Lower leg skin (tissue), 4 donors: ENCODE measurements at places on chromosomes 5 and 9. TPM values are rescaled to one million over a fixed set of nuclear protein-coding genes. Genes with fewer than 3 reads are reported as not detected.

GRCh38 chr5:160378330-160378729, 7.9 kb upstream of the C1QTNF2 start:
- DNase-seq, result no peak

- no peak for DNase-seq
Measured at GRCh38 chr9:19232823-19233194, 2.3 kb downstream of the DENND4C start.

GRCh38 chr9:30198463-30199309, 2185.8 kb upstream of the ACO1 start:
- no peak for DNase-seq

DNA sequence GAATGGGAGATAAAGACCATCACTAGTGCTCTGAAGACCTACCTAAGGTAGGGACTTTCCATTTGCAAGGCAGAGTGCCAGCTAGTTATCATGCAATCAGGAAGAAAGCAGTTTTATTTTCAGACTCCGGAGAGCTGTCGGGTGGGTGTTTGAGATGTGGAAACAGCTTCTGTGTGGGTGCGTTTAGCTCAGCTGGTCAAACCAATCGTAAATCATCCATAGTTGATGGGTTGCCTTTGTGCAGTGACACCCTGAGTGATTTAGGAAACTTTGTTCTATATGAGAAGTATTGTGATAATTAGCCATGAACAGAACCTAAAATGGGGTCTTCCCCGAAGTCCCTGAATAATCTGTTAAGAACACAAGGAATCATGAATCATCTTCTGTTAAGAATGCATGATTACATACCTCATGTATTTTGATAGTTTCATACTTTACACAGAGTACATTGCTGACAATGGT, 284.3 kb downstream of the ARHGAP26 start:
- no peak for DNase-seq

NKD2 gene
- 2.7 TPM for total RNA-seq

C1QTNF2 gene
- total RNA-seq, result 0.65 TPM

CER1 gene
- not detected for total RNA-seq

MARCHF3 gene
- total RNA-seq, result 53.7 TPM

SLC46A2 gene
- 63.4 TPM for total RNA-seq

KIF24 gene
- total RNA-seq, result 0.64 TPM
